ENCODE measurements at places on chromosomes 11 and 22.

DNA sequence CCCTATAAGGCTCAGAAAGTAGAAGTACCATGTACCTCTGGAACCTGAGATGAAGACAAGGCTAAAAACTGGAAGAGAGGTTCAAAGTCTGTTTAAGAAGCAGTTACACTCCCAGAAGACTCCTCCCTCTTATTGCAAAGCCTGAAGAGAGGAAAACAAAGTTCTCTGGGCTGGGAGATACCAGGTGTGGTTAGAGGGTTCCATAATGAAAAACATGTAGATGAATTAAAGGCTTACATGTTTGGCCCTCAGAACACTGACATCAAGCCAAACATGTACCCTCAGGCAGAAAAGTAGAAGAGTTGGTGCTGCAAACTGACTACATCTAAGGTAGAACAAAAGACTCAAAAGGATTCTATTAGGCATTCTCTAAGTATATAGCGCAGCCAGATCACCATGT lies 205.3 kb downstream of the TTC28 start:
- no peak for DNase-seq

DNA sequence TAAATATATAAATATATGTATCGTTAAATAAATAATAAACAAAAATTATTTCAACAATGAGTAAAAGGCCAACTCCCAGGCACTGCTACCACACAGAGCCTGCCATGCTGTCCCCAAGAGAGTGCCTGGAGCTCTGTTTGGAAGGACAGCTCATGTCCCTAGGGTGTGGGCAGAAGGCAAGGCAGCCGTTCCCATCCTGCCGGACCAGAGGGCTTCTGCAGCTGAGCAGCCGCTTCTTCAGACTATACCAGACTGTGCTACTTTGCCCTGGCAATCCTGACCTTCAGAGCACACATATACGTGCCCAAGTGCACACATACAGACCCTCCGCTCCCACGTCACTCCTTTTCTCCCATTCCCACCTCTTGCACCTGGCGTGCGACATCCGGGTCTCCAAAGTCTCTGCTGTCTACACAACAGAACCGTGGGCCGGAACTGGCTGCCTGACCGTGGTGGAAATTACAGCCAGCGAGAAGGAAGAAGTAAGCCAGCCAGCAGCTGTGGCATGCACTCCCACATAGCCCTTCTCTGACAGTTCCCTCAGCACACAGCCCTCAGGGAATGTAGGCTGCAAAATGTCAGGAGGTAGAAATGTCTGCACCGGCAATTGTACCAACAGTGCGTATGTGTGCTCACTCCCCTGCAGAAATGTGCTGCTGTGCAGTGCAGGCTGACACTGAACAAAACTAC lies 24.0 kb downstream of the PAX6 start:
- no peak for DNase-seq

GRCh38 chr11:12944889-12945288 lies 64.2 kb upstream of the RASSF10 start:
- no peak for DNase-seq

DNA sequence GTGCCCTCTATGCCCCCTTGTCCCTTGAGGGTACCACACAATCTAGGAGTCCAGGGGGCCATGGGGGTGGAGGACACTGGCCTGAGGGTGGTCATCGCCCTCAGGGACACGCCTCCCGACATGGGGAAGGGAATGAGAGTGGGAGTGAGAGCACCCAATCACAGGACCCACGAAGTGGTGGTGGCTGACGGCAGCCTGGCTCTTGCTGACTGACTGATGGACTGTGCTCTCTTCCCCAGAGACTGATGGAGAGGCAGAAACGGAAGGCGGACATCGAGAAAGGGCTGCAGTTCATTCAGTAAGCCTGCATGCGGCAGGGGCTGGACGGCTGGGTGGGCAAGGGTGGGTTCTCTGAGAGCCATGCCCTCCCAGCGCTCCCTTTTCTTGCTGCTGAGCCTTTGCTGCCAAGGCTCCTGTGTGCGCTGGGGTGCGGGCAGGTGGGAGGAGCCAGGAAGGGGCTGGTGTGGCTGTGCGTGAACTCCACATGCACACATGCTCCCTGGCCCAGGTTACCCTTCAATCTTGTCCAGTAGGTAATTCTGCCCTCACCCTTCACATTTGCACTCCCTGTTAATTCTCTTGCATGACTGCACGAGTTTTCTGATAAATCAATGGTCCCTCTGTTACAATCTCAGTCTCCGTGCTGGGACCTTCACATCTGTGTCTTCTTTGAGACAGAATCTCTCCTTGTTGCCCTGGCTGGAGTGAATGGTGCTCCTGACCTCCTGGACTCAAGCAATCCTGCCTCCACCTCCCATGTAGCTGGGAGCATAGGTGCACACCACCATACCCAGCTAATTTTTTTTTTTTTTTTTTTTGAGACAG lies 19.3 kb downstream of the ZC3H7B start:
- no peak for DNase-seq

GRCh38 chr11:117601006-117601708 lies 195.9 kb downstream of the DSCAML1 start:
- no peak for DNase-seq

DNA sequence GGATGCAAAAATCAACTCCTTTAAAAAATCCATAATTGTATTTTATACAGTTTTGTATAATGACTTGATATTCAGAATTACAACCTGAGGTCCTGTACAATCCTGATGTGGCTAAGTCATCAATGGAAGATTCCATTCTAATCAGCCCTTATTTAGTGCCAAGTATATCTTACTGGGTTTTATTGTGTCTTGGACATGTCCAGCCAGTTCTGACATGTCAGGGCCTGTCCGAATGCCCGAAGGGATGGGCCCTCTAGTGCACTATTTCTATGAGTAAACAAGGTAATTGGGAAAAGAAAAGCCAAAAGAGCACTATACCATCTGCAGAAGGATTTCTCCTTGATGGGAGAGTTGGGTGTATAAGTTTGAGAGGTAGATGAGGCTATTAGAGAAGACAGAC lies 412.9 kb downstream of the METTL15 start:
- no peak for DNase-seq

DNA sequence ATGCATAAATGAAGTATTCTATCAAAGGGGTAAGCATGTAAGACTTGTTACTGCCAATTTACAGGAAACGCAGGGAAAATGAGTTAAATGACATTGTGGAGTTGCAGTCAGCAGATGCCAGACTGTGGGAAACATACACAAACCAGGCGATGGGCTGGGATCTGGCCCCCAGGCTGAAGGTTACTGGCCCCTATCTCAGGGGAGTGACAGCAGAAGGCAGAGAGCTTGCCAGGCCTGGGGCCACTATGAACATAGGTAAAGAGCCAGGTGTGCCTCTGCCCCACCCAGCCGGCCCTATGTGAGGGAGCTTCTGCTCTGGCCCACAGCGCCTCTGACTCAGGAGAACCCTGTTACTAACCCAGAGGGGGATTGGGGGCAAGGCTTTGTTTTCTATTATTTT lies 26.1 kb upstream of the SLC25A1 start:
- DNase-seq = no peak

- DNase-seq = no peak
Observed at GRCh38 chr11:33310720-33311500, 53.7 kb downstream of the HIPK3 start.

DNA sequence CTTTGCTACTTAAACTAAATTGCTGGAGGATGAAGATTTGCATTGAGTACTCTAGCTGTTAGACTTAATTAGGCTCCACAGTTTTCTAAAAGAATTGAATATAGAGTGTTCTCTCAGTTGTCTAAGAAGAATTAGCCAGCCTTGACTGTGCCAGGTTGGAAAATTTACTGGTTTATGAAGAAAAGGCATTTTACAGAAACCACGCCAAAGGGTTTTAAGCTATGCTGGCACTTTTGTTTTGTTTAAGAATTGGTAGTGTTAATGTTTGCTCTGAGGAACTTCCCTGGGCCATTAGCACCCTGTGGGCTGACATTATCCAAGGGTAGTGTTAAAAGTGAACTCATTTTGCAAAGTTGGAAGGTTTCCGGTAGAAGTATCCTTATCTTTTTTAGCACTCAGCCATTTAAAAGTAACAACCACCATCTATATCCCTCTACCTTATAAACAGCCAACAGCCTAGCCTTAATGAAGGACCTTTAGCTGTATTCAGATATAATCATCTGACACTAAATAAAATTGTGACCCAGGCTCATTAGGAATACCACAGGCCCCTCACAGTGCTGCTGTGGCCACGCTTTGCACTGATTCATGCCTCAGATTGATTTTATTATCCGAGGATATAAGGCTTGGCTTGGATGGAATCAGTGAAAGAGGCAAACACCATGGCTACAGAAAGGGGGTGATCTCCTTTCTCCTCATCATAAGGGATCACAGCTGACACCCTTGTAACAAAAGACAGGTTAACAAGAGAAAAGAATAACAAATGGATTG lies 158.9 kb downstream of the NCAM1 start:
- no peak for DNase-seq

DNA sequence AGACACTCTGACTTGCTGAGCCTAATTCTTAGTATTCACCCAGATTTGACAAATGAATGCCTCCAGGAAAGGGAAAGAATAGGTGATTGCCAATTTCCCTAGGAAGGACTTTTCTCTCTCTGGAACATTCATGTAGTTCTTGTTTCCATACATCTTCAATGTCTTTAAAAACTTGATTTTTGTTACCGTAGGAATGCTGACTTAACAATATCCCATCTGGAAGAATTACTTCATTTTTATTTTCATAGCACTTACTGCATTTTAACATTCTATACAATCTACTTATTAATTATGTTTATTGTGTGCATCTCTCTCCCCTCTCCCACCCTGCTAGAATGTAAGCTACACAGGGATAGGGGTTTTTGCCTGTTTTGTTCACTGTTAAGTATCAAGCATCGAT lies 66.6 kb downstream of the SLC5A12 start:
- no peak for DNase-seq

GRCh38 chr11:90601261-90601660 lies 378.4 kb upstream of the CHORDC1 start:
- DNase-seq = no peak

DNA sequence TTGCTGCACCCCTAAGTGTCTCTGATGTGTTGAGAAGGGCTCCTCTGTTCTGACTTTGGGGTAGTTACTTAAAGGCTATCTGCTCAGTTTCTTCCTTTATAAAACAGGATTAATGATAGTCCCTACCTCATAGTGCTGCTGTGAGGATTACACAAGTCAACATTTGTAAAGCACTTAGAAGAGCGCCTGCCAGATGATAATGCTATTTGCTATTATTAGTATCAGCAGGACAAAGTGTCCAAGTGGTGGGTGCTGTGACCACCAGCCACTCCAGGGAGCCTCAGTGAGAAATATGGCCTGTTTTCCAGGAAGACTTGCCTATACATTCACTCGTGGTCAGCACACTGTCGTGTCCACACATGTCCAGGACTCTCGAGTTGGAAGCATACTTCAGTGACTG lies 16.2 kb downstream of the POU2F3 start:
- DNase-seq = no peak

DNA sequence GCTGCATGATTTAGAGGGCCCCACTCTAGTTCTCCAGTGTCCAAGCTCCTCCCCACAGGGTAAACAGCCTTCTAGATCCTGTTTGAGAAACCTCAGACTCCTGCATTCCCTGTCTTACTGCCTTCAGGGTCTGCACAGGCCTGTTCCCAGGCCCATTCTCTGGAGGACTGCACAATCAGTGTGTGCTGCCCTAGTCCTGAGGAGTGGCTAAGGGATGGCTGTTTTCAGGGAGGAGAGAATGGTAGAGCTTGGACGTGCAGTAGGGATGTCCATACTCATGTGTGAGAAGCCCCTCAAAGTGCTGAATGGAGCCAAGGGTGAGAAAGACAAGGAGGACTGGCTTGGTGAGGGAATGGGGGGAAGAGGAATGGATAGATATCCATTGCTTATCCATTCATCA lies 103.8 kb upstream of the CCDC90B start:
- DNase-seq = no peak

DNA sequence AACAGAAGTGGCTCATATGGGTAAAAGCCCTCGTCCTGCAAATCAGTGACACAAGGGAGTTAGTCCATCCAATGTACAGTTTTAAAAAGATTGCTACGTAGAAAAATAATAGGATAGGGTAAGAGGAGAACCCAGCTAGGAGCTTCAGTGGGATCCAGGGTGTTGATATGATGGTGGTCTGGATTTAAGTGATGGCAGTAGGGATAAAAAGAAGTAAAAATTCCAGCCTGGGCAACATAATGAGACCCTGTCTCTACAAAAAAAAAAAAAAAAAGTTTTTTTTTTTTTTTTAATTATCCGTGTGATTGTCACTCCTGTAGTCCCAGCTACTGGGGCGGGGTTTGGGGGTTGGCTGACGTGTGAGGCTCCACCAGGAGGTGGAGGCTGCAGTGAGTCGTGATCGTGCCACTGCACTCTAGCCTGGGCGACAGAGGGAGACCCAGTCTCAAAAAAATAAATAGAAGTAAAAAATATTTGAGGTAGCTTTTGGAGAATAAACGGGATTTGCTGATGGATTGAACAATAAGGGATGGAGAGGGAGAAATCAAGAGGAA lies 7.0 kb upstream of the L3MBTL2 start:
- peak; percentile 26 for DNase-seq

DNA sequence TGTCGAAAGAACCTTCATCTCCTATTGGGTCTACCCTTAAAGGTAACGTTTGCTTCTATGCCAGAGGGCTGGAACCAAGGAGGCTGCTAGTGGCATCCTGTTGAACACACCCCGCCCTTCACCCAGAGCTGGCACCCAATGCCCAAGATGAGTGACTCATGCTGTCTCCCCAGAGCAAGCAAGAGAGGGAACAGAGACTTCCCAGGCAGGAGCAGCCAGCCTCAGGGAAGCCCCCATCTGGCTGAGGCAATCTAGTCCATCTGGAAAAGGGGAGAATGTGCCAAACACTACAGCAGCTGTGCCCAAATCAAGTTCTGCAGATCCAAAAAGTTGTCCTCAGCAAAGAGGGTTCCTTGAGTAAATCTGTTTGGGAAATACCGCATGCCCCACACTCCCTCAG lies 91.9 kb upstream of the TP53I11 start:
- no peak for DNase-seq

DNA sequence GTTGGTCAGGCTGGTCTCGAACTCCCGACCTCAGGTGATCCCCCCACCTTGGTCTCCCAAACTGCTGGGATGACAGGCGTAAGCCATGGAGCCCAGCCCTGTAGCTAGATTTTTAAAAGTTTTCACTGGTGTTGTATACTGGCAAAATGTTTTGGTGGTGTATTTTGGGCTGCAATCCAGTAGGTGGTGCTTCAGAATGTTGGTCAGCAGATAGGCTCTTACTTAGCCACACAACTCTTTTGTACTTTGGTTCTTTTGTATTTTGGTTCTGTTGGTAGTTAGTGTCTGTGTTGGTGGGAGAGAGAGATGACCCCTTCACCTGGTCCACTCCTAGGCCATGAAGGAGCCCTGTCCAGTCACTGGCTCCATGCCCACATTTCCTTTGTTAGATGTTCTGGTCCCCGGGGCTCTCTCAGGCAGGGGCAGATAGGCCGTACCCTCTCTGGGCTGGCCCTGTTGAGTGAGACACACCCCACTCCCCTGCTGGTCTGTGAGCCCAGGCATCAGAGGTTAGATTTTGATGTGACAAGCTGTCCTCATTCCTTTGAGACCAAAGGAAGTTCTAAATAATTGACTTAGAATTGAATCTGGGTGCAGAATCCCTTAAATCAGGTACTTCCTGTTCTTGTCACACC lies 123.8 kb downstream of the DDX10 start:
- DNase-seq = no peak

GRCh38 chr11:128365044-128365443 lies 222.3 kb downstream of the ETS1 start:
- no peak for DNase-seq

Data from bone marrow (tissue), 2 donors.